ENCODE measurements at places on chromosomes 3 and 15.

DNA sequence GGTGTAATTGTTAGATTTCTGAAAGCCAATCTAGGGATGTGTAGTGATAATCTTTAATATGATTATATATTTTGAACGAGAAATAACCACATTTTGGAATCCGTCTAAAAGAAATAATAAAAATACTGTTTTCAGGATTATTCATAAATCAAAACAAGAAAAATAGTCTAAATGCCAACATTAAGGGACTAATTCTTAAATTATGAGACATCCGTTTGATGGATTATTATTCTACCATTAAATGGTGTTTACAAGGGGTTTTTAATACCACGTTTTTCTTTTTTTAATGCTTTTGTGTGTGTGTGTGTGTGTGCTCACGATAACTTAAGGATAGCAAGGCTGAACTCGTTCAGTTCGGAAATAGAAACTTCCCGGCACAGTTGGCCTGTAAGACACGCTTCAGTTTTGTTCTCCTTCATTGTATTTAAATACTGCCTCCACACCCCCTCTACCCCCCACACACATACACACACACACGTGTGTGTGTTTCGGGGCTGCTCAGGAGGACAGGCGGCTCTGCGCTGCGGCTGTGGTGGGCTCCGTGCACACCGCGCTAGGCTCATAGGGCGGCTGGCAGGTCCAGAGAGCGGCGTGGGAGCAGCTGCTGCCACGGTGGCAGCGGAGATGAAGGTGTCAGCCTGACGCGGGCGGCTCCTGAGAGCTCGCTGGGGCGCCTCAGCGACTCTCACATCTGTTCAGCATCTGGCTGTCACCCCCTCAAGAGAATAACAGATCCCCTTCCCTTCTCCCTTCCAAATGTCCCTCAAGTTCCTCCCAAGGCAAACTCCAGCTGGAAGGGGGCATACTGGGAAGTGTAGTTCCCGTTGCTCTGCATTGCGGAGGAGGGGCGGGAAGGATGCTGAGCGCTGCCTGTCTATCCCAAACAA lies 23.0 kb upstream of the ANP32A start:
- H3K4me3 ChIP-seq, result peak overlapping the region; percentile 69
- no peaks in the 10 kb centered on the region for H3K36me3 ChIP-seq
- H3K27ac ChIP-seq, result no peak overlapping the region
- H3K4me1 ChIP-seq, result peaks cover 10% of the 10 kb centered on the region

DNA sequence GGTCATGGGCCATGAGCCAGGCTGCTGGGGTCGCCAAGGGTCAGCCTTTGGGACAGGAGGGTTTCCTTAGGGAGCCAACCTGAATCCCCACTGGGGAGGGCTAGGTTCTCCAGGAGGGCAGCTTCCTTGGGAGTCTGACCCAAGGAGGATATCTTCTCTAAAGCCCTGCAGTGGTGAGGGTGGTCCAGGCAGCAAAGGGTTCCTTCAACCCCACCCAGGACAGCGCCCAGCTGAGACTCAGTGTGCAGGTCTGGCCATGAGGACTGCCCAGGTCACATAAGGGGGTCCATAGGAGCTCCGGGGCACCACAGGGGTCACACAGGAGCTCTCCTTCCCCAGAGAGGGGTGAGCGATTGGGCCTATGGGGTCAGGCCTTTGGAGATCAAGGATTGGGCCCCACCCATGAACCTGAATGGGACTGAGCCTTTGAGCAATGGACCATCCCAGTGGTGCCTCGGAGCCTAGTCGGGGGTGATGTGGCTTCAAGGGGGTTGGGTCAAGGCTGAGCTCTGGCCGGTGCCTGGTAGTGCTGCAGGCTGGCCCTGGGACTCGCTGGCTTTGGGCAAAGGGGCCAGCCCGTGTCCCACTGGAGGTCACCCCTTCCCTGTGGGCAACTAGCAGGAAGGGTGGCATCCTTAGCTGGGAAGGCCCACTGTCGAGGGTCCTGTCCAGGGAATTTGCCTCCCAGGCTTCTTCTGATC lies 216.5 kb downstream of the SNRPN start:
- H3K4me3 ChIP-seq, result no peak overlapping the region
- H3K4me1 ChIP-seq, result no peaks in the 10 kb centered on the region
- H3K27me3 ChIP-seq, result no peaks in the 10 kb centered on the region

DNA sequence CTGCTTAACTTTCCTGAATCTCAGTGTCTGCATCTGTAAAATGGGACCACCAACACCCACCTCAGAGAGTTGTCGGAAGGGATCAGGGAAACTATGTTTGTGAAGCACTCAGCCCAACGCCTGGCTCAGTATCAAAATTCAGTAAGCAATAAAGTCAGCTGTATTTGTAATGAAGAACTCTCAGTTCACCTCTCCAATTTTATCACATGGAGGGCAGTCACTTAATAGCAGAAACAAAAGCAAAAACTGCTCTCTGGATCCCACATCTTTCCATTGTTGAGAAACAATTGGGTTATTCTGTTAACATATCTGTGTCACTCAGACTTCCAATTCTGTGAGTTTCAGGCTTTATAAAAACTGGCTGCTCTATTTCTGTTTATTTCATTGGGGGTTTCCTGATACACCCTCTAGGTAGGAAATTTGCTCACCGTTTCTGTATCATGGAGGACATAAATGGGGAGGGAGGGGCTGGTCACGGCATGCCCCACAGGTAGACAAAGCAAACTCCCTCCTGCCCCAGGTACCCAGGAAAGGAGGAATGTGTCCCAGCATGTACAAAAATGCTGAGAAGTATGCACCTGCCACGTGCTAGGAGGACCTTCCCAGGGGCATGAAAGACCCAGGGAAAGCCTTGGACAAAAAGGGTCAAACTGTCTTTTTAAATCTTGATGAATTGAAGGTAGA lies 81.4 kb upstream of the LMOD3 start:
- peak overlapping the region; percentile 58 for H3K4me3 ChIP-seq
- no peaks in the 10 kb centered on the region for H3K27me3 ChIP-seq
- peaks cover 72% of the 10 kb centered on the region for H3K4me1 ChIP-seq
- no peak for DNase-seq

DNA sequence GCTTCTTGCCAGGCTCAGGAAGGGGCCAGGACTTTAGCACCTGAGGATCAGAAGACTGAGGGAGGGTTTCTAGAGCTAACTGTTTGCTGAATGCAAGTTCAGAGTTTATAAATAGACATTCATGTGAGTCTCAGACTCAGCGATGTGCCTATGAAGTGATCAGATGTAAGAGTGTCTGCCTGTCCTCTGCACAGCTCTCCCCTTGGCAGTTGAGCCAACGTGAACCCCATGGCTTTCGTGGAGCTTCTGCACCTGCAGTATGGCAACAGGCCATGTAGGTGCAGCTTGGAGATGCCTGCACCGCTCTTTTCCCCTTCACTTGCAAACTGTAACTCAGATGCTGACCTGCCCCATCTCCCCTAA lies 141.9 kb downstream of the CHDH start:
- H3K27me3 ChIP-seq, result no peaks in the 10 kb centered on the region
- H3K4me3 ChIP-seq, result no peak overlapping the region
- DNase-seq, result no peak
- no peak overlapping the region for H3K27ac ChIP-seq
- no peaks in the 10 kb centered on the region for H3K36me3 ChIP-seq
- peaks cover 7% of the 10 kb centered on the region for H3K4me1 ChIP-seq

DNA sequence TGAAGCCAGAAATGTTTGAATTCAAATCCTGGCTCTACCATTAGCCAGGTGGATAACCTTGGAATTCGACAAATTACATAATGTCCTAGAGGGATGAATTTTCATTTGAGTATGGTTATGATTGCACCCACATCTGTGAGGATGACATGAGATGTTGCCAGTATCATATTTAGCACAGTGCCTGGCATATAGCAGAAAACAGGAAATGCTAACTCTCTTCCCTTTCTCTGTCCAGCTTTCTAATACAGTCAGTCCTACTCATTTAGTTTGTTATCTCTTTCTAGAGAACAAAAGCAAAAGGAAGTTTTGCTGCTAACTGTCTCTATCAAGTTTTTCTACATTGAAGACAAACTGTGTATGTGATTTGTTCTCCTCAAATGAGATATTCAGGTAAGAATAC lies 231.7 kb downstream of the CPNE4 start:
- DNase-seq, result no peak
- H3K4me3 ChIP-seq, result no peak overlapping the region
- H3K36me3 ChIP-seq, result no peaks in the 10 kb centered on the region

DNA sequence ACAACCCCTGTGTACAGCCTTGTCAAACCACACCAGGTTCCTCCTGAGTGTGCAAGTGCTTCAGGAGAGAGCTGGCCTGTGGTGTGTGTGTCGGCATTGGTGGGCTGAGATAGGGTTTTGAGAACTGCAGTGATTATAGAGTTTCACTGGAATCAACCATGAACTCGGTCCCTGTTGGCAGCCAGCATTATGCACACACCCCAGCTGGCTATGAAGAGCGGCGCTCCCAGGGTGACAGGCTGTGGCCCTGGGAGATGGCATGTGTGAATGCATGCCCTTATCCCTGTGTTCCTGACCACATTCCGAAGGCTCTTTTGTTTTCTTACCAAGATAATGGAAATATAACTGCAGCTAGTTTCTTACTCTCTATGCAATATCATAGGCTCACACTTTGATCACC lies 101.8 kb downstream of the SNRK start:
- no peaks in the 10 kb centered on the region for H3K36me3 ChIP-seq
- no peak overlapping the region for H3K4me3 ChIP-seq
- peaks cover 61% of the 10 kb centered on the region for H3K4me1 ChIP-seq
- H3K27ac ChIP-seq, result no peak overlapping the region

- DNase-seq, result no peak
- H3K36me3 ChIP-seq, result peaks cover 8% of the 10 kb centered on the region
- H3K4me1 ChIP-seq, result peaks cover 5% of the 10 kb centered on the region
- H3K27me3 ChIP-seq, result no peaks in the 10 kb centered on the region
Measured at GRCh38 chr3:110296885-110297284, 774.7 kb upstream of the NECTIN3 start.

DNA sequence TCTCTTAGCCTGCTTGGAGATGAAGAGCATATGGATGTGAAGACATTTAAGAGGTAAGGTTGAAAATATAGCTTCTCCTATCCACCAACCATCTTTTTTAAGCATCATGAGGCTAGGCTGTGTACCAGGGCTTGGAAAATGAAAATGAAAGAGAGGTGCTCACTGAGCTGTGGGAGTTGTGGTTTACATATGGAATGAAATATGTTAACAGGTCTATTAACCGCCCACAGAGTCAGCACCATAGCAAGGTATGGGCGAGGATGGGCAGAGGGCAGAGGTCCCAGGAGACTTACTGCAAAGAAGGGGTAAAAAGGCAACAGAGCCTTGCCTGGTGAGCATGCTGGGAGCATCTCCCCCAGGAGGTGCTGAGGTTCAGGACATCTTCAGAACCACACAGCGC lies 273.1 kb downstream of the GABRG3 start:
- no peaks in the 10 kb centered on the region for H3K4me1 ChIP-seq
- H3K4me3 ChIP-seq, result no peak overlapping the region
- H3K27ac ChIP-seq, result no peak overlapping the region
- H3K36me3 ChIP-seq, result no peaks in the 10 kb centered on the region

DNA sequence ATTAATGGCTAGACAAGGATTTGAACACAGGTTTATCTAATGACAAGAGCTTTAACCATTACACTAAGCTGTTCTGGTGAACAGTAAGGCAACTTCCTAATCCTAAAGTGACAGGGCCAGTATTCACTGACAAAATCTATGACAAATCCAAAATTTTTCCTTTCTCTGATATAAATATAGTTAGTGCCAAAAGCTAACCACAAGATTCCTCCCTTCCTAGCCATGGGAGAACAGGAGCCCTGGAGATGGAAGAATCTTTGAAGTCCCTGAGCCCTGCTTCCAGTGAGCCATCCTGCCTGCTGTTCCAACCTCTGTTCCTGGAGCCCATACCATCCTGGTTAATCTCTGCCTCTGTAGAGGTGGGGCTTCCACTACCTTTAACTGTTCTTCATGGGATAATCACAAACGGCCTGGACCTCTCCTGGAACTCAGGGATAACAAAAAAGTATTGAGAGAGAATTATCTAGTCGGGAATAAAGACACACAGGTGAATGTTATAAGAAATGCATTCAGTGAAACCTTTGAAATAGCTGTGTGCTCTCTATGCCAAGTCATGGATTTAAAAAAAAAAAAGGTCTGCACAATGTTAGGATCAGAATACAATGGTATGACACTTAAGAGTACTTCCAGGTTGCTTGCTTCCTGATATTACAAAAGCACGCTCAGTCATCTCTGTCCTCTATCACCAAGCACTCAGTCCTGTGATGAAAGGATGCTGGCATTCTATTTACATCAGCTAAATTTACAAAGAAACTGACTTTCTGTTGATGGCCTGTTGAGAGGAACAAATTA lies 235.8 kb downstream of the SUCLG2 start:
- H3K27me3 ChIP-seq, result no peaks in the 10 kb centered on the region
- H3K4me3 ChIP-seq, result no peak overlapping the region
- peaks cover 85% of the 10 kb centered on the region for H3K36me3 ChIP-seq
- H3K27ac ChIP-seq, result no peak overlapping the region

- H3K4me1 ChIP-seq, result peaks cover 15% of the 10 kb centered on the region
- H3K27ac ChIP-seq, result no peak overlapping the region
- no peak overlapping the region for H3K4me3 ChIP-seq
- peaks cover 41% of the 10 kb centered on the region for H3K27me3 ChIP-seq
- no peaks in the 10 kb centered on the region for H3K36me3 ChIP-seq
- DNase-seq, result no peak
Measured at GRCh38 chr15:83158393-83158792, 49.2 kb downstream of the HDGFL3 start.

DNA sequence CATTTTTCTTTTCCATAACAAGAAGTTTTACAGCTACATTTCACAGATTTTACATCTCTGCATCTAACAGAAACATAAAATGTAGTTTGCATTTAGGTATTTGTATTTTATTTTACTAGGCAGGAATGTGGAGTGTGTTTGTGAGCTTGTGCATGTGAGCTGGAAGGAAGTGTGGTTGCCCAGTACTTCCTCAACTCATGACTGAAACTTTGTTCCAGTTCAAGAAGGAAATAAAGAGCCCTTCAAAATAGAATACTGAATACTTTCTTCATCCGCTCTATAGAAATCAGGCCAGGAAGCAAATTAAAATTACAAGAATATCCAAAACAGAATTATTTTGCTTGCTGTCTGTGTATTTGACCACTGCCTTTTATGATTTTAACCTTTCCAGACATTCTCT lies 81.3 kb downstream of the CHL1 start:
- H3K4me3 ChIP-seq, result no peak overlapping the region
- H3K27me3 ChIP-seq, result no peaks in the 10 kb centered on the region
- no peaks in the 10 kb centered on the region for H3K4me1 ChIP-seq
- H3K27ac ChIP-seq, result no peak overlapping the region
- H3K36me3 ChIP-seq, result no peaks in the 10 kb centered on the region
- DNase-seq, result no peak

DNA sequence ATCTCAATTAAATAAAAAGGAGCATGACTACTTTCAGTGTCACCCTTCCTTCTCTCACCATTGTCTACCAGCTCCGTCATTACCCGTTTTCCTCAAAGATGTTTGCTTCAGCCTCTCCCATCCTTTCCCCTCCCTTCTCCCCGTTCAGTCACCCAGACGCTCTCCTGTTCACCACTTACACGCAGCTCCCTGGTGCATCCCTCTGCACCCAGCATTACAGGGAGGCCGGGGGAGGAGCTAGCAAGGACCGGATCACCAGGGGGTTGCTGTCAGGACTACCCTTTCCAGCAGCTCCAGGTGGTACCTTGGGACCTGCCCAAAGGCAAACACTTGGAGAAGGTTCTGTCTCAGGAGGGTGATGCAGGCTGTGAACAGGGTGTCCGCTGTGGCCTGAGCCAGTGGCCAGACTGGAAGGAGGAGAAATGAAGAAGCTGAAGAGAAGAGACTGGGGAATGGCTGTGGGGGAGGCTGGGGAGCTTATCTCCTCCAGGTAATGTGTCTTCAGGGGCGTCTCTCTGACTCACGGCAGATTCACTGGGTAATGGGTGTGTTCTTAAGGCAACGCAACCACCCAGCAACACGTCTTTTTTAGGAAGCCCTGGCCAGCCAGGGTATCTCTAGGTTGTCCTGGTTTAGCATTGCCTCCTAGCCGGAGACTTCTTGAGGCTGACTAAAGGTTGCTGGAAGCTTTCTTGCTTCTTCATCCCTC lies 21.8 kb upstream of the BDH1 start:
- no peak overlapping the region for H3K27ac ChIP-seq
- H3K36me3 ChIP-seq, result no peaks in the 10 kb centered on the region
- H3K27me3 ChIP-seq, result no peaks in the 10 kb centered on the region
